Mammary epithelial cell (primary cell): ENCODE measurements at places on chromosomes 5 and 9.

- peak; percentile 6 for DNase-seq
Observed at GRCh38 chr5:88536146-88536545, 267.5 kb upstream of the TMEM161B start.

DNA sequence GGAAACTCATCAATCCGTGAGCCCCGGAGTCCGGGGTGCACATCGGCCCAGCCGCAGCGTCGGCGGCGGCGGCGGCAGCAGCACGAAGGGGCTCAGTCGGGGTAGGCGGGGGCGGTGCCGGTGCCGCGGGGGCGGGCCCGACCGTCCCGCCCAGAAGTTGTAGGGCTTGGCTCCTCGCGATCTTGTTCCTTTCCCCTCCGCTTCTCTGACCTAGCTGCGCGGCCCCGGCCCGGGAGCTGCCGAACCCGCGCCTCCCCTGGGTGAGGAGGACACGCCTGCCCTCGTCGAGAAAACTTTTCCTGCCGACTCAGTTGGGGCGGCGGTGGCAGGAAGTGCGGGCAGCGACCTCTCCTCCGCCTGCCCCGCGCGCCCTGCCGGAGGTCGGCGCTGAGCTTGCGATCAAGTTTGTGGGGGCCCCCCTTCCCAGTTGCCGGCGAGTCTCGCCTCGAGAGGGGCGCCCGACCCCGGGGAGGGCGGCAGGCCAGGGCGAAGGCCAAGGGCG, at the start of gene MAN2A1:
TSS of gene MAN2A1 (plus strand) at position 188 of the 502 bp plus-strand sequence. CDS start 491 bp downstream, outside the sequence.
- DNase-seq: peak; percentile 78

GRCh38 chr9:80796632-80797031, 892.7 kb downstream of the TLE1 start:
- DNase-seq: no peak

DNA sequence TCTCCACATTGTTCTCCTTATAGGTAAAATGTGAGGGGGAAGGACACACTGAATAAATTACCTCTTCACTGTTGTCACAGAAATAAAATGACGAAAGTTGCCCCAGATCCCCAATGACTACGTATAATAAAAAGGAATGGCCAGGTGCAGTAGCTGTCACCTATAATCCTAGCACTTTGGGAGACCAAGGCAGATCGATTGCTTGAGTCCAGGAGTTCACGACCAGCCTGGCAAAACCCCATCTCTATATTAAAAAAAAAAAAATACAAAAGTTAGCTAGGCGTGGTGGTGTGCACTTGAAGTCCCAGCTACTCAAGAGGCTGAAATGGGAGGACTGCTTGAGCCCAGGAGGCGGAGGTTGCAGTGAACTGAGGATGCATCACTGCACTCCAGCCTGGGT, 82.2 kb upstream of the APC start:
- no peak for DNase-seq

GRCh38 chr9:84754881-84755280, 85.4 kb downstream of the NTRK2 start:
- DNase-seq: no peak

DNA sequence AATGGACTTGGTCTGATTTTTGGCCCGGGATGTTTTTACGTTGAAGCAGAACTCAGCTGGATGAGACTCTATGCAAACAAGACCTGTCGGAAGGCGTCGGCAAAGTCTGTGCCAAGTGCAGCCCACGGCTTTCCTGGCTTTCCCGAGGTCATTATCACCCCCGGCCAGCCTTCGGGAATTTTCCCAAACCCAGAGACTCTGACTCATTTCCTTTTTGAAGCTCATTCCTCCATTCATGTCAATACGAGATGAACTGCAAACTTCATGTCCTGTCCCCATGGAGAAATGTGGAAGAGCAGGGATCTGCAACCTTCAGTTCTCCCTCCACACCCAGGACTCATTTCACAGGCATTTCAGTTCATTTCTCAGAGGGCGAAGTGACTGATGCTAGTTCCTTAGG, 95.3 kb downstream of the IRX2 start:
- peak; percentile 46 for DNase-seq

- no peak for DNase-seq
Observed at GRCh38 chr5:171031977-171032376, 170.2 kb downstream of the RANBP17 start.

DNA sequence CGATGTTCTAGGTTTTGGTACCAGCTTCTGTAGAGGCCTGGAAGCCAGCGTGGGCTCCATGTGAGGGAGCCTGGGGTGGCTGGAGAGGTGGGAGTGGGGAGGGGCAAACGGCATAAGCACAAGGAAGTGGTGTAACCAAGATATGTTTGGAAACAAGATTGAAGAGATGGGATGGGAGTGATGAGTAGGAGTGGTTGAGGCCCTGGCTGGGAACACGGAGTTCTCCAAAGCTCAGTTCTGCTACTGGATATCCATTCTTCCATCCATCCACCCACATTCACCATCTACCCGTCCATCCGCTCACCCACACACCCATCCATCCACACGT, 12.2 kb downstream of the TSPAN17 start:
- DNase-seq: no peak

DNA sequence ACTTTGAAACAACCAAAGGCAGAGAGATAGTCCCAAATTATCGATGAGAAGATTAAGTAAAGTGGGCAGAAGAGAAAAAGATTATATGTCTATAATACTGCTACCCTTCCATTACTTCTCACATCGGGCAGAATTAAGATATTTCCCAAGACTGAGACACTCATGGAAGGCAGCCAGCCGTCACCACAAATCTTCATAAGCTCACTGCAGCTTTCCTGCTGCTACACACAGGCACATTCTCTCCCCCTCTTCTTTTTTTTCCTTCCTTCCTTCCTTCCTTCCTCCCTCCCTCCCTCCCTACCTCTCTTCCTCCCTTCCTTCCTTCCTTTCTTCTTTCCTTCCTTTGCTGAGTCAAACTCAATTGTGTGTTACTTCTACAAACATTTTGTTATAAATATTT, 58.7 kb upstream of the SPATA31C2 start:
- DNase-seq: peak; percentile 17

DNA sequence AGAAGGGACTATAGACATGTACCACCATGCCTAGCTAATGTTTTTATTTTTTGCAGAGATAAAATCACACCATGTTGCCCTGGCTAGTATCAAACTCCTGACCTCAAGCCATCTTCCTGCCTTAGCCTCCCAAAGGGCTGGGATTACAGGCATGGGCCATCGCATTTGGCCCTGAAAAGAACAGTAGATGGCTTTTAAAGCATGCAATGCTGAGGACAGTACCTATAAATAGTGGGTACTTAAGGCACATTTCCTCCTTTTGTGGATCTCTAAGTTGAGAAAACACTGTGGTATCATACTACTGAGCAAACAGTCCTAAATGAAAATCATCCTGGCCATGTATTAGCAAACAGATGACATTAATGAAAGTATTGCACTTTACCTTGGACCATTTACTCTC, 119.4 kb downstream of the TTC39B start:
- no peak for DNase-seq

GRCh38 chr9:90741036-90741435, 60.6 kb upstream of the SYK start:
- DNase-seq: no peak

GRCh38 chr9:36764364-36765076, 191.8 kb downstream of the MELK start:
- DNase-seq: no peak

DNA sequence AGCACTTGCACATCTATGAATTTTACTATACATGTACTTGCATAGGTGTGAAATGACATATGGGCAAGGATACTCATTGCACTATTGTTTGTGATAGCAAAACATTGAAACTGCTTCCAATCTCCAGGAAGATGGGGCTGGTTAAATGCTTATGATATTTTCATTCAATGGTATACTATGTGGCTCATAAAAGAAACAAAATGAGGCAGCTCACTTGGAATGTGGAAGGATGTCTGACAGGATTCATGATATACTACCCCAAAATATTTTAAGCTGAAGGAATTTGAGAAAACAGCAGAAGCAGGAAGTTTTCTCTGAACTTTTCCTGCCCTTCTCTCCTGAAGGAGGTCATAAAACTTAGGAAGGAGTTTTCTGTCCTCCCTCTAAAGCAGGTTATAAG, 99.6 kb upstream of the CAST start:
- no peak for DNase-seq

- peak; percentile 16 for DNase-seq
Observed at GRCh38 chr5:16483361-16483760, 17.8 kb upstream of the ZNF622 start.

- no peak for DNase-seq
Observed at GRCh38 chr5:90421136-90421535, 11.6 kb upstream of the CETN3 start.

DNA sequence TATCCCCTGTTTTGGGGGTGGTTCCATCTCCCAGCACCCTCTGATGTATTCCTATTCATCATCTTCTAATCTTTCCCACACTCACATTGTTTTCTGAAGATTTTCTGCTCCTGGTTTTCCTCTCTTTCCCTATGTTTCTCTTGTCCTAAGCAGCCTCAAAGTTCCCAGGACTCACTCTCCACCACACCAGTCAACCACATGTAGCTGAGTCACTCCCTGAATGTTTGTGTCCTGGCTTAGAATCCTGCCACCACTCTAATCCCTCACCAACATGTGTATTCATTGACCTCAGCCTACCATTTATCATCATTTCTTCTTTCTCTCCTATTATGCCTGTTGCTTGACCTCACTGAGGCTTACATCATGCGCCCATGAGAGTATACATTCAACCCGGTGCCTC, 282.4 kb upstream of the ADAMTS16 start:
- DNase-seq: peak; percentile 7

- no peak for DNase-seq
Observed at GRCh38 chr5:65141493-65141892, 340.2 kb downstream of the ADAMTS6 start.

GRCh38 chr9:71681708-71682272, 86.5 kb downstream of the CEMIP2 start:
- peak; percentile 66 for DNase-seq

DNA sequence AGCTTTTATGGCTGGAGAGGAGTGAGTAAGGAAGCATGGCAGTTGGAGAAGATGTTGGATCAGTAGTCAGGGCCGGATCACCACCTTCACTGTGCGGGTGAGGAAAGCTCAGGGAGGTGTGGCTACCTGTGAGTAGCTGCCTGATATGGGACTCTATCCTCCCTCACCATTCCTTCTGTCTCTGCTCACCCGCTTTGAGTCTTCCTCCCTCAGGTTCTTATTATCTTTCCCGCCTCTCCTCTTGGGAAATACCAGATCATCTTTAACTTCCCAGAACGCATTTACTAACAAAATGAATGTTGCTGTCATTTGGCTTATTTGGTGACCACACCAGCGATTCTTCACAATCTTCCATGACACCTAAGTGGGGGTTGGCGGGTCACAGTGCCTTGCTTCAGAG, 140.7 kb upstream of the GPR151 start:
- DNase-seq: no peak

- no peak for DNase-seq
Observed at GRCh38 chr9:79555474-79556089, 16.2 kb upstream of the TLE4 start.

DNA sequence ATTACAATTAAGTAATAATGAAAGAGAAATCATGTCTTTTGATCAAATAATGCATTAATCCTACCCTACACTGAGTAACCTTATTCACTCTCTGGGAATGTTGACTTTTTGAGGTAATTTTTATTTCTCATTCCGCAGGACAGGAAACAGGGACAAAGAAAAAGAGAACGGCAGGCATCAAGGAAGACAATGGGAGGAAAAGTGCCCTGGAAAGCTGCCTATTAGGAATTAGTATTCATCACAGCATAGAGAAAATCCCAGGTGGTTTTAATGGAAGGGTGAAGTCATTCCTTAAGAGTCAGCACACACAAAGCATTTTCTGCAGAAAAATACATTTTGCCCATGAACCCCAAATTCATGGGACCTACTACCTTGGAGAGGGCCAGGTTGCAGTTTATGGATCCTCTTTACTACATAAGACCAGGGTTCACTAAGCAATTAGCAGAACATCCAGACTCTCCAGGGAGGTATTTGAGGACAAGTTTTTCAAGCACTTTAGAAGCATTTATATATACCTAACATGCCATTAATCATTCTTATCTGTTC, 9.4 kb downstream of the FSTL4 start:
- DNase-seq: no peak

DNA sequence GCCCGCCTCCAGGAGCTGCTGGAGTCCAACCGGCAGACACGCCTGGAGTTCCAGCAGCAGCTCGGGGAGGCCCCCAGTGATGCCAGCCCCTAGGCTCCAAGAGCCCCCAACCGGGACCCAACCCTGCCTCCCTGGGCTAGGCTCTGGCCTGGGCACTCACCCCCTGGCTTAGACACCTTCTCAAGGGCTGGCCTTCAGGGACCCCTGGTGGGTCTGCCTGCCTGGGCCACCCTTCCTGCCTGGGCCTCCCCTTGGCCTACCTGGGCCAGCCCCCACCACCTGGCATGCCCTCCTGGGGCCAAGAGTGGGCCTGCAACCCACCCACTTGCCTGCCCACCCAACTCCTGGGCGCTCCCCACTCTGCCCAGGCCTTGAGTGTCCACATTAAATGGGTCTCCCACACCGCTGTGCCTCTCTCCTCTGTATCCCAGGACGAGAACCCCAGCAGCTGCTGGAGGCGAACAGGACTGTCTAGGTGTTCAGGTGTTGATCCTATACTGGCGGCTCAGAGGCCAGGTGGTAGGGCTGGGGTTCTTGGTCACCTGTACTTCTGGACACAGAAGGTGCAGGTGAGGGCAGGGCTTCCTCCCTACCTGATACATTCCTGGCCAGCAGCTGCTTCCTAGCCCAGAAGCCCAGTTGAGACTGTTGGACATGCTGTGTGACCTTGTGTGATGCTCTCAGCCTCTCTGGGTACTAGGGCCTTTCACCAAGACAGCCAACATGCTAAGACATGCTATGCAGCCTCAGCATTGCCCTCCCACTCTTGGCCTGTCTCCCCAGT, 3.6 kb downstream of the BBLN start:
- DNase-seq: no peak

- DNase-seq: no peak
Observed at GRCh38 chr9:745761-746380, 95.6 kb upstream of the DMRT1 start.

DNA sequence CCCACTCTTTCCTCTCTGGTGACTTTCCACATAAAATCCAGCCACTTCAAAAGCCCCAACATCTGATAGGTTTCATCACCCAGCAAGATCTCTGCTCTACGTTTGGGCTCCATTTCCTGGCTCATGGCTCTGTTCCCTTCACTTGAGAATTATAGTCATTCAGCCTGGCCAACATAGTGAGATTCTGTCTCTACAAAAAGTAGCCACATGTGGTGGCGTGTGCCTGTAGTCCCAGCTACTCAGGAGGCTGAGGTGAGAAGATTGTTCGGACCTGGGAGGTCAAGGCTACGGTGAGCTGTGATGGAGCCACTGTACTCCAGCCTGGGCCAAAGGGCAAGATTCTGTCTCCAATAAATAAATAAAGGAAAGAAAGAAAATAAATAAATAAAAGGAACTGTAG, 83.3 kb upstream of the IGFBPL1 start:
- DNase-seq: no peak

GRCh38 chr5:102715082-102715807, 39.9 kb upstream of the PAM start:
- DNase-seq: peak; percentile 84
